NCI-H1694 treated with DMSO at 0.1 percent for 48 hours (cell line): ENCODE measurements at places on chromosomes 12 and 14.

DNA sequence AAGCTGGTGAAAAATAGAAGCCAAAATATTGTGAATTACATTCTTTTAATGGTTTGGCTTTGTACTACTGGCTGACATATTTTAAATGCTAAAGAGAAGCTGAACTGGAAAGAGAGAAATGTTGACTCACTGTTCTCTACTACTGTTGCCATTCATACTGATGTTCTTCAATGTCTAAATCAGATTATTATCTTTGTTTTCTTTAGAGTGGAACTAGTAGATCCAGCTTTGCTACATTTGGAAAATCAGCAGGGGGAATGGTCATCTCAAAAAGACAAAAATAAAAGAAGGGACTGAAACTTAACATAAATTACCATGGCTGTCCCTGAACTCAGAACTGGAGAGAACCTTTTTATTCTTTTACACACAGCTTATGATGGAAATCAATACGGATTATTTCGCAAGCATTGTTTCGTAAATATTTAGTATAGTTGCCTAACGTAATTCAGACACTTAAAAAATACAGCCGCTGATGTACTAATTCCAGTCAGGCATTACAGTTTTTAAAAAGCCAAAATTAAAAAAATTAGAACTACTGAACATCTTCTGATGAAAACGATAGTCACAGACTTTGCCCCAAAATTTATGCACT, 76.3 kb upstream of the OTX2 start:
- no peak for DNase-seq

- DNase-seq, result no peak
These were observed 1.8 kb downstream of the TRMT61A start for GRCh38 chr14:103530831-103531230.

- DNase-seq, result no peak
These were observed 21.3 kb downstream of the BCL11B start for GRCh38 chr14:99250636-99251208.

DNA sequence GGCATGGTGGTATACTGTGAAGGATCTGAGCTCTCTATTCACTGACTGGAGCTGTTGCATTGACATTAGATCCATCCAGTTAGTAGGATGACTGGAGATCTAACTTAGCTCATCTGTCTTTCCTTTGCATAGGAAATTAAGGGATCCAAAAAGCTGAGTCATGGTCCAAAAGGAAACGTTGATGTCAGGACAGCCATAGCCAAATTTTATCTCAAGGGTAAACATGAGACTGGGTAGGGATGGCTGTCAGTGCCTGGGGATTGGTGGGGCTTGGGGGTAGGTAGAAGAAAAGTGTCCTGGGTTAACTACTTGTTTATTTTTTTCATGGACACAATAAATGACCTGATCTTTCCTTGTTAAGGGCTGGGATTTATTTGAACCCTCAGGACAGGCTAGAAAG, 4.6 kb downstream of the FAM177A1 start:
- DNase-seq, result no peak

DNA sequence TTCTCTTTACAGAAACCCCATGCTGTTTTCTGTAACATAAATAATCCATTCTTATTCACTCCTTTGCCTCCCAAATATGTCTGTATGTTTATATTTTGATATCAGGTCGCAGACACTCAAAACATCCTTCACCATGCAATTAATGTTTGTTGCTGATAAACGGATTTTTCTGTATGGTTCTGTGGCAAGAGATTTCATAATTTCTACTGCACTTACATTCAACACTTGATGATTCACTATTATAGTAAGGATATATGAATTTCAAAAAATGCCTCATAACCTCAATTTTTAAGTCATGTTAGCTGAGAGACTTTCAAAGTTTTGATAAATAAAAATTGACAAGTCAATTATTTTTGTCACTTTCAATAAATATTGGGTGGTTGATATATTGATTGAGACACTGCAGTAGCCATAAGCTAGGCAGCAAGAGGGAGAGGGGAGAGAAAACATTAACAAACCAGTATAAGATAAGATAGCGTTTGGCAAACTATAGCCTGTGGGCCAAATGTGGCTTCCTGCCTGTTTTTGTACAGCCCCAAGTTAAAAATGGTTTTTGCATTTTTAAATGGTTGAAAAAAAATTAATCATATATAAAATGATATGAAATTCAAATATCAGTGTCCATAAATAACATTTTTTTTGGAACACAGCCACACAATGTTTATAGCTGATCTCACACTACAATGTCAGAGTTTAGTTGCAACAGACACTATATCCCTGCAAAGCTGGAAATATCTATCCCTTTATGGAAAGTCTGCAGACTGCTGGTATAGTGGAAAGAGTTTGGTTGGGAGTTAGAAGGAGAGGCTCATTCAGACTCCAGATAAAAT, 18.3 kb downstream of the ALDH6A1 start:
- DNase-seq, result no peak

DNA sequence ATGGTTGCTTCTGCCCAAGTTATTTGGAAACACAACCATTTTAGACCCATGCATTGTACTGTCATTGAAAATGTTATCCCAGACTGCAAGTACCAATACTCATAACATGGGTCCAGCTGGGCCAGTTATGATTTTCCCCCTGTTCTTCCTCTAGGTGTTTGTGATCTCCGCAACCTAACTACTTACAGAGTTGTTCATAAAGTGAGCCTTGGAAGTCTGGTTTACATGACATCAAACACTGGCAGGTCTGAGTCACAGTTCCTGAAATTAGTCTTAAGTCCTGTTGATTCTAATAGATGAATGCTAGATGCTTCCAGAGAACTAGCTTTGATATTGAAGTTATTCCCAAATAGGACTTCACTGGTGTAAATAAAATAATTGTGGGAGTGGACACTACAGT, 487.0 kb downstream of the MED13L start:
- DNase-seq, result no peak

GRCh38 chr14:47277703-47278102, 397.7 kb downstream of the MDGA2 start:
- DNase-seq, result no peak

DNA sequence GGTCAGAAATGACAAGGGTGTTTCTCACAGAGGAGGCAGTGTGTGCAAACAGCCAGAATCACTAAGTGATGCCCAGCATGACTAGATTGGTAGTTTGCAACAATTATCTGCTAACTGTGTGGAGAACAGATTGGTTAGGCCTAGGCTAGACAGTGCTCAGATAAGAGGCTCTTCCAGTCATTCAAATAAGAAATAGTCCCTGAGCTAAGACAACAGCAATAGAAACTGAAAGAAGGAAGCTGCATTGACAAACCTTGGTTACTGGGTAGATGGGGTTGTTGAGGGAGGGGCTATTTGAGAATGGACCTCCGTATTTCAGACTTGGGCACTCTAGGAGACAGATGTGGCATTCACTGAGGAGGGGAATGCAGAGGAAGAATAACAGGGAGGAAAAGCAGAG, 255.0 kb upstream of the NPAS3 start:
- no peak for DNase-seq

GRCh38 chr12:92753976-92754885, 51.4 kb downstream of the PLEKHG7 start:
- DNase-seq, result no peak

DNA sequence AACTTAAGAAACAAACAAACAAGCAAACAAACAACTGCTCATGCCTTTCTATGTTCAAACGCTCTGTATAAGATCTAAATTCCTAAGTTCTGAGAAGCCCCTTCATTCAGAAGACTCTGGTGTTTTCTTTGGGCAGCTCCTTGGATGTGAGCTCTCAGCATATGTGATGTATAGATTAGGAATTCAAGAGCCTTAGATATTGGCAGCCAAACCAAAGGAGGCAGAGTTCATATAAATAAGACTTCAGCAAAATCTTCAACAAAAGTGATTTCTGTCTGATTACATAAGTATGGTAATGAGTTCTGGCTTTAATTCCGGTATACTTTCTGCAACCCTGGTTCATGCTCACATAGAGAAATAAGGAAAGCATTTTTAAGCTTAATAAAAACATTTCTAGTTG, 145.6 kb downstream of the DYRK2 start:
- no peak for DNase-seq

DNA sequence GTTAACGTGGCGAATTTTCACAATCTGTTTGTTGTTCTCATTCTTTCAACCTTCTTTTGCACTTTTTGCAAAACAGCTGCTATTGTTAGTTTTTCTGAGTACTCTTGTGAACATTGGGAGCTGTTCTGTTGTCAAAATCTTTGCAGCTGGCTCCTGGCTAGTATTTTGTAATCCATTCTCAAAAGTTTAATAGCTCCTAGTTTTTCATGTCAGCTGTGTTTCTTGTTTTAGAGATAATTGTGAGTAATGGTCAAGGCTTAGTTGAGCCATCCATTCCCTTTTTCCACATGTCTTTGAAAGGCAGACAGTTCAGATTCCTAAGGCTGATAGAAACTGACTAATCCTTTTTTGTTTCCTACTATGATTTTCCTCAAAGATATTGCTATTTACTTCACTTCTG, 39.1 kb upstream of the CRADD start:
- DNase-seq, result no peak

DNA sequence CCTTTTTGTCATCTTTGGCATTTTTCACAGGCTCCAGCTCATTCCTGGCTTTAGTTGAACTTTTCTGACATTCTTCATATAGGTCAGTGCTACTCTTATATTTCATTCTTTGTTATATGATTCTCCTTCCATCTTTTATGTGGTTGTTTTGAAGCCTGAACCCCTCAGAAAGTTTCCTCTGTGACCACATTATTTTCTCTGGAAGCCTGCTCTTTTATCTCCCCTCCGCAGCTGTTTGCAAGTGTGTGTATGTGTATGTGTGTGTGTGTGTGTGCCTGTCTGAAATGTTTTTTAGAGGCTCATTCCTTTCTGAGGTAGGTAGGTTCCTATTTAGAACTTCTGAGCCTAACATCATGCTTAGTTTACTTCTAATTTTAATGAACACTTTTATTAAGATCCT, 47.6 kb downstream of the ANO4 start:
- DNase-seq, result no peak

- no peak for DNase-seq
These were observed 7.5 kb downstream of the PTPN6 start for GRCh38 chr12:6958609-6959057.

DNA sequence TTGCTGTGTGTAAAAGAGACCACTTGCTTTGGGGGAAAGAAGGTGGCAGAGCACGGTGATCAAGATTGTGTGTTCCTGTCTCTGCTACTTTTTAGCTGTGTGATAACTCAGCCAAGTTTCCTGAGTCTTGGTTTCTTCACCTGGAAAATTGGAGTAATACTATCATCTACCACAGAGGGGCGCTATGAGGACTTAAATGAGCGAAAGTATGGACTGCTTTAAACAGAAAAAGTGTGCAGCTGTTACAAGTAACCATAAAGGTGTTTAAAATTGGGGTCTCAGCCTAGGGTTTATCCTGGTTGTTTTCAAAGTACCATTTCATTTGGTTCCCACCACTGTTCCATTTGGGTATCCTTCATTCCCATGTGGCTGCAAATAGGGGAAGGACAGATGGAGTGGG, 65.9 kb upstream of the WSCD2 start:
- DNase-seq, result no peak

DNA sequence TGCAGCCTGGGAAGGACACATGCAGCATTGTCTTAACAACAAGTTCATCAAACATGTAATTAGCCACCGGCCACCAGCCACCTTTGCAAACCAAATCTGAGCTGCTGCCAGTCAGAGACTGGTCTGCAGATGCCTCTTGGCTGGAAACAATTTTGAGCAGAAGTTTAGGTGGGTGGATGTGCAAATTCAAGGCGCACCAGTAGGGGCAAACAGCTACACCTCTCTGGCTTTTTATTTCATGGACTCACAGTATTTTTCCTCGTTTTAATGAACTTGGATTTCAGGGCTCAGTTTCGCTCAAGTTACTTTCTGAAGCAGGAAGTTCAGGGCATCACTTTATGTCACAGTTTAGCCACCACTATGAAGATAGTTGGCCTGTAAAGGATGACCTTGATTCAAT, 94.3 kb downstream of the OTX2 start:
- DNase-seq, result no peak

- DNase-seq, result no peak
These were observed 207.9 kb upstream of the BCL2L14 start for GRCh38 chr12:11862798-11863197.

DNA sequence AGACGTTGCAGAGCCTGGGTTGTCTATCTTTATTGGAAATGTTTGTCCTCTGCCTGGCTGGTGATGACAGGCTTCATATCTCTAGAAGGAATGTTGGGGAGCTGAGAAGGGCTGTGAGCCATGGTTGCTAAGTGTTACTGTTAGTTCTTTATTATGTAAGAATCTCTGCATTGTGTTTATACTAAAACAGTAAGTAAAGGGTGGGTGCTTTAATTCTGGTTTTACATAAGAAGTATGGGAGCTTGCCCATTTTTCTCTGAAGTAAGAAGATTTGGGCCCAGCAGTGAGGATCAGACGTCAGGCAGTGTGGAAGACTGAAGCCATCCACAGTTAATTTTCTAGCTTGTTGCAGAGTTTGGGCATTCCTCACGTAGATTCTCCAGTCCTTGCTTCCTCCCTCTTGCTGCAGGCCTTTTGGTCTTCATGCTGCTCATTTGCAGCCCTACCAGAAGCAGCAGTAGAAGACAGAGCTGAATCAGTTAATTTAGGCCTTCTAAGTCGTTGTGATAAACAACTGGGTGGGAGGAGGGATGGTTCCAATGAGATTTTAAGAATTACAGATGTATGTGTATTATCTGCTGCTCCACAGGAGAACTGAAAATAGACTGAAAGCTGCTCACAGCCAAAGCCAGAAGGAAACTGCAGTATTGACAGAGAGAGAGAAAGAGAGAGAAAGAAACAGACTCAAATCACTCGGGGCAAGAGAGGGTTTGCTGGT, 21.4 kb downstream of the WNT5B start:
- no peak for DNase-seq

- peak; percentile 74 for DNase-seq
These were observed 35.4 kb downstream of the SPTLC2 start for GRCh38 chr14:77580964-77581505.

GRCh38 chr12:122743895-122744525, 8.6 kb upstream of the DENR start:
- DNase-seq, result no peak

DNA sequence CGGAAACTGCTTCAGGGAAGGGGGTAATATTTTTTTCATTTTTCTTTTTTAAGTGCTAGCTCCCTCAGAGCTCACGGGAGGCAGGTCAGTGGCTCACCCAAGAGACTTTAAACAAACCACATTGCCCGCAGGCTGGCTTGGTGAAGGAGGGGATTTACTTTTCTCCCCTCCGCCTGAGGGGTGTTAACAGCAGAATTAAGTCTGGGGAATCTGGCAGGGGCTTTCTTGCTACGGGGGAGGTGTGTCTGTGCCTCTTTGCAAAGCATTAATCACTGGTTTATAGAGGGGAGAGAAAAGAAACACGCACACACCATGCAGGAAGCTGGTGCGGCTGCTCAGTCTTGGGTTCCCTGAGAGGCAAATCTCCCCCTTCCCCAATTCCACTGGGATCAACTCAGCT, 26.2 kb upstream of the TBX3 start:
- DNase-seq, result no peak

GRCh38 chr12:54759751-54760150, 94.6 kb upstream of the MUCL1 start:
- DNase-seq, result no peak

- no peak for DNase-seq
These were observed 44.7 kb upstream of the CHST11 start for GRCh38 chr12:104411826-104412641.
